ENCODE measurements at places on chromosomes 16 and 17.
A peak's percentile ranks its signal among the peaks of the same experiment; 100 is the strongest.

- DNase-seq: no peak
Measured at GRCh38 chr17:37493249-37494027, 3.7 kb downstream of the DUSP14 start.

GRCh38 chr16:3999479-4000325 lies 116.5 kb downstream of the ADCY9 start:
- DNase-seq: peak; percentile 65

DNA sequence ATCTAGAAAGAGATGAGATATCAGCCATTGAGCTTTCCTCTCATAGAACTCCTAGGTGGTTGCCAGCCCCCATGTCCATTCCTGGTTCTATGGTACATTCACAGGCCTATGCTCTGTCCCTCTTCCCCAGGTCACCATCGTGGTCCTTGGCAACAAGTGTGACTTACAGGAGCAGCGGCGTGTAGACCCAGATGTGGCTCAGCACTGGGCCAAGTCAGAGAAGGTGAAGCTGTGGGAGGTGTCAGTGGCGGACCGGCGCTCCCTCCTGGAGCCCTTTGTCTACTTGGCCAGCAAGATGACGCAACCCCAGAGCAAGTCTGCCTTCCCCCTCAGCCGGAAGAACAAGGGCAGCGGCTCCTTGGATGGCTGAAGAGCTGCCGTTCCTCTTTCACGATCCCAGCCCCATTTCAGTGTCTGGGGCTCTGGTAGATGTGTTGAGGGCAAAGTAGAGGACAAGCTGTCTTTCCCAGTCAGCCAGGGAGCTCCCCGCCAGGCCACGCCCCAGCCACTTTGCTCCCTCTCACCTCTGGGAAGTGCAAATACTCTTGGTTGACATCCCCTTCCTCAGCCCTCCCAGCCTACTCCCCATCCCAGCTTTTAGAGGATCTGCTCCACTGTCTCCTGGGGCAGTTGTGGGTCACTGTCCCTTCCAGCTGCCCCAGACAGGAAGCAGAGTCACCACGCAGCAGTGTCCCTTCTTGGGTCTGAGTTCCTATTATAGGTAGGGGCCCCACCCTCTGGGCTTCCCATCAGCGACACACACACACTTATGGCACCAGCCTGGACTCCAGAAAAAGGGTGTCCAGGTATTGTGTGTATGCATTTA lies 3.8 kb downstream of the NKIRAS2 start:
- DNase-seq: no peak

GRCh38 chr17:9672266-9672665 lies 26.9 kb downstream of the USP43 start:
- DNase-seq: no peak

DNA sequence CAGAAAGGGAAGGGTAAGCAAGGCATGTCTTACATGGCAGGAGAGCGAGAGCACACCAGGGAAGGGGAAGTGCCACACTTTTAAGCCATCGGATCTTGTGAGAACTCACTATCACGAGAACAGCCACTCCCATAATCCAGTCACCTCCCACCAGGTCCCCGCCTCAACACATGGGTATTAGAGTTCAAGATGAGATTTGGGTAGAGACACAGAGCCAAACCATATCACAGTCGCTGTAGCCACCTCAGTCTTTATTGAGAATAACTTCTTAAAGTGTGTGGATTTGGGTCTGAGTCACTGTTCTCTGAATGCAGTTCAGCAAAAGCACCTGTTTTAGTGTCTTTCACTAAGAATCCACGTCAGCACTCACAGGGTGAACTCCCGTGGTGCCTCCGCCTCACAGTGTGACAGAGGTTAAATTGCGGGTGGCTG lies 195.2 kb upstream of the CHMP6 start:
- no peak for DNase-seq

DNA sequence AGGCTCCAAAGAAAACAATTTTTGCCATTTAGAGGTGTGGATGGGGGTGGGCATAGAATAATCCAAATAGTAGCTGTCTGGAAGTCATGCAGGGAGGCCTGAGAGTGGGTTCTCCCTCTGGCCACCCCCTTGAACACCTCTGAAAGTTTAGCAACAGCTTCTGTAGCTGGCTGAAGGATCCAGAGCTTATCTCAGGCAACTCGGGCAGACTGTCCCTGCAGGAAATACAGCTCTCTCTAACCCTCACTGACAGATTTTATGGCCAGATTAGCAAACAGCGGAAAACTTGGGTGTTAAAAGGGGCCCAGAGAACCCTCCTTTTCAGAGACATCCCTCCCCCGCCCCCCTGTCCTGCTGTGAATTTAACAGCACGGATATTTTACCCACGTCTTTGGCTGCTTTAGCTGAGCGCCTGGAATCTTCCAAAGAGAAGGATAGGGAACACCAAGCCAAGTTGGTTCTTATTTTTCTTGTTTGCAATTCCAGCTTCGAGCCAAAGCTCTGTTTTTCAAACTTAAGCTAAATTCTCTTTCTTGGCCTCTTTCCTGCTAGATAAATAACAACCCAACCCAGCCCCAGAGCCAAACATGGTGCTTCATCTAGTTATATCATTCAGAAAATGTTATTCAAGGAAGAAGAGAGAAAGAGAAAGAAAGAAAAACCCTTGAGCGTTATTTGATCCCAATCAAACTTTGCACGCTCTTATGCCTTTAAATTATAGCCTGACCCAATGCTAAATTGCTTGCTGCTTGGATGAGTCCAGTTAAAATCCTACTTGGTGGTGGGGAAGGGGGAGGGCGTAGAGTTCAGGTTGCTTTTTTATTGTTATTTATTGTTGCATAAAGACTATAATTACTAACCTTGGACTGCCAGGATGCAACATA lies 2.3 kb upstream of the HOXB2 start:
- DNase-seq: no peak

GRCh38 chr17:83029571-83029970 lies 49.8 kb upstream of the METRNL start:
- no peak for DNase-seq

DNA sequence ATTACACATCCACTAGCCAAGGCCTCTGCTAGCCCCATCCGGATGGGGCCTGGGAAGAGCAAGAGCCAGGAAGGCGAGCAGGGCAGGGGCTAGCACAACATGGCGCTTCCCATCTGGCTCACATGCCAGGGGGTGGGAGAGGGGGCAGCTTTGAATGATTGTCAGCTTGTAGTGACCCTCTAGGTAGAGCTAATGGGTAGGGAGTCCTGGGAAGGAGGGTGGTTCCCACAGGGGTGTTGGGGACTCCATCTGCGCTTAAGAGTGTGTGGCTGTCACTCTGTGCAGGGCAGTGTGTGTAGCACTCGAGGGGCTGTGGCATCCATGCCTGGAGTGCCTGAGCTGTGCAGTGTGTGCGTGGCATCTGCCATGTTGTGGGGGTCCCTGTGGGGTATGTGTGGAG lies 24.5 kb downstream of the ARHGAP23 start:
- DNase-seq: no peak

DNA sequence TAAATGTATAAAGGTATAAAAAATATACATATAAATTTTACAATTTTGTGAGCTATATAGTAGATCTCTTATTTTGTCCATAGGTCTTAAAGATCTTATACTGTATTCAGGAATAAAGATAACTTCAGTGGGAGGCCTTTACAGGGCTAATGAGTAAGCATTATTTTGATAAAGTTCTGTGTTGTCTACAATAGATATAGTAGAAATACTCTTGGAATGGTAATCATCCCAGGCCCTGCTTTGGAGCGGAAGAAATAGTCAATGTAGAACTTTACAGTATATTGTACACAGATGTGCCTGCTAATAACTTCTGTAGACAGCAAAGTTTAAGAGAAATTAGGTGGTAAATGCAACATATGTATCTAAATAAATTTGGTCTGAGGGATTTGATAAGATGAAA lies 42.6 kb downstream of the TENT4B start:
- DNase-seq: no peak

DNA sequence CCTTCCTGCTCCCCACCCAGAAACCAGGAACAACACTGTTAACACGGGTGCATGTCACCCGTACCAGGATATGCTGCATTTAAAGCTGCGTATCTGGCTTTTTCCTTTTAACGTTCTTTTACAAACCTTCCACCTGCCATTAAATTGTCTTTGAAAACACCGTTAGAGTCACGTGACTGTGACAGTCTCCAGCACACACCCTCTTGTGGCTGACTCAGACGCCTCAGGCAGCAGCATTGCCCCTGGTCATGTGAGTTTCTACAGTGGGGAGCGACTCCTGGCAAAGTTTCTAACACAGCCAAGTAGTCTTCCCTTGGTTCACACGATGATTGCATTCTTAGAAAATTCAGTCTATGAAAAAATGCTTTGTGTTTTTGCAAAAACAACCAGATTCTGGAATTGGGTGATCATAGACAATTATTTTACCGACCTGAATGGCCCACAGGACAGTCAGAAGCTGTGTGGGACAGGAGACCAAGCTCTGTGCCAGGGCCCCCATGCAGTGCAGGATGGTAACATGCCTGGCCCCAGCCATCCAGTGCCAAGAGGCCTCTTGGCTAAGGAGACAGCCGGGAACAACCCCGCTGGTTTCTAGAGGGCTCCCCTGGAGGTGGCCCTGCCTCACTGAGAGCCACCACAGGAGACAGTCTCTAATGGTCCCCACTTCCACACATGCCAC lies 199.1 kb downstream of the KATNIP start:
- DNase-seq: no peak

DNA sequence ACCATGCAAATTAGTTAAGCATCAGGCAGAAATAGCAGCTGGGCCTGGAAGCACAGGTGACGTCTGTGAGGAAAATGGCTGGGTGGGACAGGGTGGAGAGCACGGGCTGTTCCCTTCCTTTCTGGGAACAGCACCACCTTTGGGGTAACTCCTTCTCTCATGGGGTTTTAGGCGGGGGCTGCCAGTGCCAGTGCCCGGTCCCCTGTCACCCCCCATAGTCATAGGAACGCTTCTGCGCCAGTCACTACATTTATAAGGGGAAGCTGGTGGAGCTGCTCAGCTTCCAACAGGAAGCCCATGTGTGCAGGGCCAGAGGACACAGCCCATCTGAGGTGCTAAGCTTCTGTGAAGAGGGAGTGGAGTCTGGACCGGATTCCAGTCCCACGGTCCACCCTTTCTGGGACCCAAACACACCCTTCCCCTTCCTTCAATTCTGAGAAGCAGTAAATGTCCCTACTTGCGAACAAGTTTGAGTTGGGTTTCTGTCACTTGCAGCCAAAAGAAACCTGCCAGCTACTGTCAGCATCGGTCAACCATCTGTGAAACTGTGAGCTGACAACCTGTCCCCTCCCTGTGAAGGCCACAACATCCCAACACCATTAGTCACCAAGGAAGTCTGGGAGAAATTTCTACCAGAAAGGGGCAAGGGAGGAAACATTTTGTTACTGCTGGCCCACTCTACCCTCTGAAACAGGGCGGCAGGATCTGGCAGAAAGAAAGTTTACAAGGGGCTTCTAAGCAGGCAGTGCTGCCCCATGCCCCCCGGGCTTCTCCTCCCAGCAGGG lies 86.0 kb upstream of the AMZ2 start:
- no peak for DNase-seq

DNA sequence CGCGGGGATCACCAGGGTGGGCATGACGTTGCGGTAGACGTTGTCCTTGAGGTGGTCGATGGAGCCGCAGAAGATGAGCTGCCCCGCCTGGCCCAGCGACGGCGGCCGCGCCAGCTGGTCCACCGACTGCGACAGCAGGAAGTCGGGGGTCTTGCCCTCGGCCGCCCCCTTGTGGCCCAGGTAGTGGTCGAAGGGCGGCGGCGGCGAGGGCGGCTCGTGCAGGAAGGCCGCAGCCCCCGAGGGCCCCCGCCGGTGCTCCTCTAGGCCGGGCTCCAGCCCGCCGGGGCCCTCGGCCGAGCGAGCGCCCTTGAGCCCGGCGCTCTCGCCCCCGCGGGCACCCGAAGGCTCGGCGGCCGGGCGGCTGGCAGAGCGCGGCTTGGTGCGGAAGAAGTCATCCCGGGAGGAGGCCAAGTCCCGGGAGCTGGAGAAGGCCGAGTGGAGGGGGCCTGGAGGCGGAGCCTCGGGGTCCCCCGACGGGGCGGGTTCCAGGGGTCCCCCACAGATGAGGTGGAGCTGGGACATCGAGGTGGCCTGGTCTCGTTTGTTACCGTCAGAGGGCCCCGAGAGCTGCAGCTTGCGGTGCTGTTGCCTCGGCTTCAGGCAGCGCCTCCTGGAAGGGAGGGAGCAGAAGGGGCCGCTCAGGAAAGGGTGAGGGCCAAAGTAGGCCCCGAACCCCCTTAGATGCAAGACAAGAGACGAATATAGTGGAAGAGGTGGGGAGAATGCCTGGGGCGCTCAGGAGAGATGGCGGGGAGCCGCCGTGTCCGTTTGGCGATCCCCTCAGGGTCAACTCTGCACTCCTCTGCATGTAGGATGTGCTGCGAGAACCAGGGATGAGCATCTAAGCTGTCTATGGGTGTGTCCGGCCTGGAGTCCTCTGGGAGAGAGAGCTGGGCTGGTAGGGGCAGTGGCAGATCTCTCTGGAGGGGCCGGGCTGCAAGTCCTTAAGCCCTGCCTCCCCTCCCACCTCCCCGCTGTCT lies 8.8 kb downstream of the FAM171A2 start:
- DNase-seq: no peak

DNA sequence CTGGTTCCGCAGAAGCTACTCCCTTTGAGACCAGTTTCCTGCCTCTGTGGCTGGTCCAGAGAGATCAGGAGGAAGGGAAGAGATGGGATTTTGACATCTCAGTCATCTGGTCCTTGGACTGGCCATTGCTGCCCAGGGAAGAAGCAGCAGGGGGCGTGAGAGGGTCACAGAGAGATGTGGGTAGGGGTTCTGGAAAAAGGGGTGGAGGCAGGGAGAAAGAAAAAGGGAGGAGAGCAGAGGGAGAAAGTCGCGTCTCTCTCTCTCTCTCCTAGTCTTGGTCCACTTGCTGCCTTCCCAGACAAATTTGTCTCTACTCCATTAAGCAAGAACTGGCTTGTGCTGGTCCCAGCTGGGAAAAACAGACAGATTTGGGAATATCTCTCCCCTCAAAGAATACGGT lies 4.4 kb downstream of the SHBG start:
- DNase-seq: peak; percentile 28

GRCh38 chr16:15947983-15948509 lies 1.4 kb upstream of the ABCC1 start:
- DNase-seq: no peak

DNA sequence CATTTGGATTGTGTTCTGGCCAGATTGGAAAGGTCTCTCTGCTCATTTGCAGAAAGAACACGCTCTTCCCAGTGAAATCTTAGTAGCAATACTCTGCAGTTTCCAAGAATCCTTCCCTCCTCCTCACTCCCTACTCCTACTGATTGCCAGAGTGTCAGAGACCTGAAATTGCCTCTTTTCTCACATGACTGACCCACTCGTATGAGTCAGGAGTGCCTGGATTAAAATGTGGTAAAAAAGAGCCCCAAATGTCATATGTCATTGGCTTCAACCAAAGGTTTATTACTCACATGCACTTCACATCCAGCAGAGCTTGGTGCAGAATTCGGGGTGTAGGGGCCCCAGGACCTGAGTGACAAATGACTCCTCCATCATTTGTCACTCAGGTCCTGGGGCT lies 39.7 kb upstream of the IRX3 start:
- DNase-seq: no peak

- no peak for DNase-seq
Measured at GRCh38 chr17:49053171-49053829, 56.1 kb downstream of the IGF2BP1 start.

- no peak for DNase-seq
Measured at GRCh38 chr16:69365901-69366300, 14.3 kb upstream of the TMED6 start.
